HuH-7 (cell line): ENCODE measurements at places on chromosomes 6 and 20.
A peak's percentile ranks its signal among the peaks of the same experiment; 100 is the strongest.

GRCh38 chr6:76422511-76423213 lies 350.2 kb upstream of the IMPG1 start:
- no peak for DNase-seq

DNA sequence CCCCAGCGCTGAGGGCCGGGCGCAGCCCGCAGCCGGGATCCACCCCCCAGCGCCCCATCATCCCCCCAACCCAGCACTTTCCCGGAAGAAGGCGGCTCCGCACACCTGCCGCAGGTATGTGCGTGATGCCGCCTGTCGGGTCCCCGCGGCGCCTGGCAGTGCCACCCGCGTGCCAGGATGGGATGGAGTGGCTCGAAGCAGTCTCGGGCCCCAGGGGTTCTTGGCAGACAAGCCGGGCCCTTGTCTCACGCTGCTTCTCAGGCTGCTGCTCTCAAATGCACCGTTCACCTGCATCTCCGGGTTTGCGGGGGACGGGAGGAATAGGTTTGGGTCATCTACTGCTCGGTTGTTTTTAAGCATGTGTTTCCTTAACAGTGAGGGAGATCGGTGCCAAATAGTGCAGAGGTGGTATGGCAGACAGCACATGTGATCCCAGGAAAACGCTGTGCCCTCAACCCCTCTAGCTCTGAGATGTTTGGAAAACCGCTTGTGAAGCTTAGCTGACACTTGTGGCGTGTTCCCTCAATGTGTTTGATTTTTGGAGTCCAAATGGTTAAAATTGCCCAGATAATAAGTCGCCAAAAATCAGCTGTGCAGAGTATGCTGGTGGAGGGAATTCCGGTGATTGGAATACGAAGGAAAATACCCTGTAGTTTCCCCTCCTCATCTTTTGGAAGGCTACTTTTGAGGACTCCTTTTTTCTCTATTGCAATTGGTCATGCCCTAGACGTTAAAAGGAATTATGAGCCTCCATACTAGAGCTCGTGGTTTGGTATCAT lies 926 bp downstream of the MYLIP start:
- DNase-seq, result no peak

DNA sequence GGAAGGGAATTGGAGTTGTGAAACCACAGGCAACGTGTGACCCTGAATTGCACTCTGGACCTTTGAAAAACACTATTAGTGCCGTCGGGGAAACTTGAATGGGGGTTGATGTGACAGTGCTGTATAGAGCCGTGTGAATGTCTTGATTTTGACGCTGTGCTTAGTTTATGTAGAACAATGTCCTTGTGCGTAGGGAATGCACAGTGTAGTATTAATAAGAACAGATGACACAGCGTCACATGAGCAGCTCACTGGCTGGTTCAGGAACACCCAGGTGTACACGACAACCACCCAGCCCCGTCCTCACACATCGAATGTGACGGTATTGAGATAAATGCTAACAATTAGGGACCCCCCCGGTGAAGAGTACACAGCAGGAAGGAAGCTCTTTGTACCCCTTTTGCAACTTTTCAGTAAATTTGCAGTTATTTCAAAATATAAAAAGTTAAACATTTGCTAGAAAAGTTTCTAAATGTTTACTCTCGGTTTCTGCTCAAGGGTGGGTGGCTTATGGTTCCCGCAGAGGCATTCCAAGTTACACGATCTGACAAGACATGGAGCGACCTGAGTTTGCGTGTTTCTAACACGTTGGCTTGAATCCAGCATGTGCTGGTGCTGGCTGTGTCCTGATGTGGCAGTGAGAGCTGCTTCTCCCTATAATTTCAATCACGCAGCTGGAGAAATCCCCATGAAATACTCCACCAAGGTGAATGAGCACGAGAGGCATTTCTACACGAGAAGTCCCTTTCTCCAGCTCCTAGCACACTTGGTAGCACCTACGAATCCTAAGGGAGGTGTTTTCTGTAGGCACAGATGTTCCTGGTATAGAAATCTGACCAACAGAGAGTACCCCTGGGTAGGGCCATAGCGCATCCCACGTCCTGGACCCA lies 208.0 kb upstream of the EXOC2 start:
- peak; percentile 48 for DNase-seq

DNA sequence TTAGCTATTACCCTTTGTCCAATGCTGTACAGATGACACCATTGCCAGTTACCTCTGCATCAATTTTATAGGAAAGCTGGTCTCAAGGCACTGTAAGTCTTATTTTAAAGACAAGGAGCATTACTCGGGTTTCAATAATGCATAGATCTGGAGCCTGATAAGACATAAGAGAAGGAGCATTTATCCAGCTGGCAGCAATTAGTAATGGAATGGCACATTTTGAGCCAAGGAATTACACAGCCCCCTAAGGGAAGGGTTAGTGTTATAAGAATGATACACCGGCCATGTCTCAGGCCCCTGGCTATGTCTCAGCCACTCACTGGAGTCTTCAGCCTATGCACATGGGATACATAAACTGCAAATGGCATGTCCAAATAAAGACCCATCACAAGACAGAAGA lies 23.1 kb upstream of the TMEM242 start:
- no peak for DNase-seq

GRCh38 chr20:32592022-32592421 lies 6.9 kb upstream of the NOL4L start:
- DNase-seq, result no peak

DNA sequence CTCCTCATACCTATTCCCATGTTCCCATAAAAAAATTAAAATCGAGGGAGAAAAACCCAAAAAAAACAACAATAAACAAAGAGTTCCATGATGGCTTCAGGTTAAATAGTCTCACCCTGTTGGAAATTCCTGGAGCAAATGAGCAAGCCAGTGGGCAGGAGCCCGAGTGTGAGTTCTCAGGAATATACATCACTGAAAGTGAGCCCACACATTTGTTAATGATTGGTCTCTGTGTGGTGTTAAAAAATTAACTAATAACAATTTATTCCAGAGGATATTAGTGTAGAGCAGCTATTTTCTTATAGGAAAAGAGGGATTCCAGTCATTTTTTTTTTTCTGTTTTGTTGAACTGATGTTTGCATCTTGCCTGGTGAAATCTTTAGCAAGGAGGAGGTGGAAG lies 12.9 kb downstream of the PHACTR3 start:
- DNase-seq, result no peak

GRCh38 chr6:11575408-11576033 lies 38.0 kb downstream of the TMEM170B start:
- peak; percentile 32 for DNase-seq

GRCh38 chr6:72760114-72760793 lies 138.4 kb downstream of the KCNQ5 start:
- DNase-seq, result no peak

DNA sequence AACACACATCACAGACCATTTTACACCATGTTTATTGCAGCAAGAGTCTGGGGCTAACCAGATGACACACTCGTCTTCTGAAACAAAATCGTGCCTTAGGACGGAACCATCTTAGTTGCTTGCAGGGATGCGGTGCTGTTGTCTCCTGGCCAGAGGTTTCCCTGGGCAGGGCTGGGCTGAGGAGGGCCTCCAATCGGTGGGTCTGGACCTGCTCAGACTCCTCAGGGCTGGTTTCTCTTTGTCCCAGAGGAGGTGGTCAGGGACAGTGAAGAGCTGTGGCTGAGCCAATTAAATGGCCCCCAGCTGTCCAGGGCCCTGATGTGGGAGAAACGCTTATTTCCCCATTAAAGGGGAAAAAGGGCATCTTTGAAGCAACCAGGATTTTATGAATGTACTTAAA lies 117.6 kb downstream of the SLC24A3 start:
- no peak for DNase-seq

- DNase-seq, result no peak
These were observed 8.3 kb upstream of the ZBTB2 start for GRCh38 chr6:151399679-151400078.

- peak; percentile 61 for DNase-seq
These were observed 6.9 kb upstream of the BLCAP start for GRCh38 chr20:37534401-37535157.

DNA sequence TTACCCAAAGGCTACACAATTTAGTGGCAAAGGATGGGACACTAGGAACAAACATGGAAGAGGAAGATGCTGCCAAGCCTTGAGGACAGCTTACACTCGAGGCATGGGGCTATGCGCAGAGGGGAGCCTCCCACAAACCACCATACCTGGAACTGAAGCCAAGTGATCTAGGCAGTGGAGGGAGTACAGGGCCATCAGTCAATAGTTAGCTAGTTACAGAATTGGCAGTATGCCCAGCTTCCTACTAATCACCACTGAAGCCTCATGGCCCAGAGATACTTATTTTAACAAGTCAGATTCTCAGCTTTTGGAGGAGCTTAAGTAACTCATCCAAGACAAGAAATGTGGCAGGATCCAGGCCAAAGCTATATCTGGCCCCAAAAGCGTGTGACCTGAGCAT lies 226.6 kb upstream of the MOCS1 start:
- DNase-seq, result no peak

GRCh38 chr6:118813775-118814174 lies 80.2 kb upstream of the ASF1A start:
- DNase-seq, result no peak
